IPS DF 19.7 (cell line): ENCODE measurements at places on chromosomes 2 and 18.

DNA sequence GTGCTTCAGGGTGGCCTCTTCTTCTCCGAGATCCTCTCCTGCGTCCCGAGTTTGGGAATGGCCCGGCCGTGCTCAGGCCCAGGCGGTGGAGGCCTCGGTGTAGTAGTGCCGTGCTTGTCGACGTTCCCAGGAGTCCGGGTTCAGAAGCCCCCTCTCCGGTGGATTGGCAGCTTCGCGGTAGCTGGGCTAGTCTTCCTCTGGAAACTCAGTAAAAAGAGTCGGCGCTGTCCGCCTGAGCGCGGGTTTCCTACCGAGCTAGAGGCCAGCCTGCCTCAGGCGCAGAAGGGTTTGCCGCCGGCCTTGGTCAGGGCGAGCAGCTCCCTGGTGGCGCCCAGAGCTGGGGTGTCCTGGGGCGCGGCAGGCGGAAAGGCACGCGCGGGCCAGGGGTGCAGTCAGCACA lies 3.2 kb downstream of the RALBP1 start:
- DNase-seq, result no peak

GRCh38 chr2:209070262-209070661 lies 353.6 kb upstream of the MAP2 start:
- DNase-seq, result no peak

GRCh38 chr2:134668821-134669220 lies 50.0 kb downstream of the TMEM163 start:
- no peak for DNase-seq

- peak; percentile 73 for DNase-seq
Observed at GRCh38 chr2:145906354-145906753, 1386.4 kb upstream of the ZEB2 start.

- no peak for DNase-seq
Observed at GRCh38 chr2:53828331-53828730, 31.4 kb downstream of the GPR75 start.

DNA sequence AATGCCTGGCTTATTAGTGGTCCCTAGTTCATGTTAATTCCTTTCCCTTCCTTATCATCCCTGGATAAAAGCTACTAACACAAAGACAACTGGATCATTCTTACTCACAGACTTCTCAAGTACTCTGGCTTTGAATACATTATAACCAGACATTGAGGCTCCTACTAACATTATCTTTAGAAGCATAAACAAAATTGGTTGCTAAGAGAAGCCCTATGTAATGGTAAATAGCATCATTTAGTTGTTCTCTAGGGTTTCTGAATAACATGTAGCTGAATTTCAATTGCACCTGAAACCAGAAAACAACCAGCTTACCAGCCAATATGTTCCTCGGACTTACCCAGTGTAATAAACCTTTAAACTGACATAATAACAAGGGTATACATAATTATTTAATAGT lies 114.1 kb upstream of the NCKAP5 start:
- no peak for DNase-seq

DNA sequence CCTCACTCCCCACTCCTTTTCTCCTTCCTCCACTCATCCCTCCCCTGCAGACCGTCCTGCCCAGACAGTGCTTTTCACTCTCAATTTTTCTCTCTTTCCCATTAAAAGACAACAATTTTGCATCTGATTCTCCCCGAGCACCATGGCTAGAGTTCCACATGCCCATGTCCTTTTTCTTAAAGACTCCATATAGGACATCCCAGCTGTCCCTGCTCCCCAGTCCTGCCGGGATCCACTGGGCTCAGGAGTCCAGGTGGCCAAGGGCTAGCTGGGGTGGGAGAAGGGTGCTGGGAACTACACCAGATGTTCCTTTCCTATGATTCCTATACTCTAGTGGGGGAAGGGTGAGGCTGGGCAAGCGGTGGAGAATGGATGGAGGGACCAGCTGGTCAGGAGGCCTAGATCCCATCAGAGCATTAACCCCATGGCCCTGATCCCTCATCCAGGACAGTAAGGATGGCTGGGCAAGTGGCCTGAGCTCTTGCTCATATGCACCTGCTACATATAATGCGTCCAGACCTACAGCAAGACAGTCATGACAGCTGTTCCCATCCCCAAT lies 52.8 kb upstream of the RMDN2 start:
- no peak for DNase-seq

- DNase-seq, result no peak
Observed at GRCh38 chr18:74456349-74457042, 612 bp downstream of the DIPK1C start.

GRCh38 chr2:100535855-100536254 lies 26.9 kb upstream of the PDCL3 start:
- DNase-seq, result no peak

GRCh38 chr2:7071154-7071553 lies 153.9 kb downstream of the RNF144A start:
- no peak for DNase-seq

DNA sequence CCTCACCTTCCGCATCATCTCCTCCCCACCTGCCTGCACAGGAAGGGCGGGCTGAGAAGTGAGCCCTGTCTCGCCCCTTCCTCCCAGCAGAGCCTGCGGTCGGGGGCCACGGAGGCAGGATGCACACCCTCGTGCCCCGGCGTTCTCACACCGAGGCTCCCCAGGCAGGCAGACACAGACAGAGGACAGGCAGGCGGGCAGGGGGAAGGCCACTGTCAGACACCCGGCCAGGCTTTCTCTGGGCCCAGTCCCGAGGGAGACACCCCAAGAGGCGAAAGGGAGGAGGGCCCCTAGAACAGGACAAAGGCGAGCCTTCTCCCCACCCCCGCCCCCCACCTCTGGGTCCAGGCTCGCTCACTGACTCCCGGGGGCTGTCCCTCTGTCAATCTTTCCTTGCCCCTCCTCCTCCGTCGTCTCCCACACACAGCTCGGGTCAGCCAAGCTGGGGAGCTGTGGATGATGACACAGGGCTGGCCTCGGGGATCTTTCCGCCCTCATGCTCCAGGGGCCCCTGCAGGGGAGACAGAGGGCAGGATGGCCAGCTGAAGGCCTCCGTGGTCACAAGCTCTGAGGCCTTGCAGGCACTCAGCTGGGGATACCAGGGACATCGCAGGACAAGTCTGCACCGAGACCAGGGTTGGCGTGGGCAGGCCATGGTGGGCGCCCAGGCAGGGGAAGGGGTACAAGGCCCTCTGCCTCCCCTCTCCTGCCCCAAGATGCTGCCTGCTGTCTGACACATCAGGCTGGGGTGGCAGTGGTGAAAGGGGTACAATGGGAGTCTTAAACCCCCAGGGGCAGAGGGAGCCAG lies 24.9 kb downstream of the BIN1 start:
- no peak for DNase-seq

DNA sequence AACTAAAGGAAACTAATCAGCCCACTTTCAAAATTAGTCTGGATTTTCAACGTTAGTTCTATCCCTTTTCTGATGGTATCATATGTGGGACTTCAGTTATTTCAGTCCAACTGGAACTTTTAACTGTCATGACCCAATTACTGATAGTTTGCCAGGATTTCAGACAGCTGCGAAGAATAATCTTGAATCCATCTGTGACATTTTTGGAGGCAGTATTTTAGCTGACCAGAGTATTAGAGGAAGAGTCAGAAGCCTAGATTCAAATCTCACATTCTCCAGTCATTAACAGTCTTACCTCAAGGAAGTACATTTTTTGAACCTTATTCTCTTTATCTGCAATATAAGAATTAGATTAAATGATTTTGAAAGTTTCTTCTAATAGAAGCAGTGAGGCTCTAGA lies 81.3 kb downstream of the PTRHD1 start:
- DNase-seq, result no peak

DNA sequence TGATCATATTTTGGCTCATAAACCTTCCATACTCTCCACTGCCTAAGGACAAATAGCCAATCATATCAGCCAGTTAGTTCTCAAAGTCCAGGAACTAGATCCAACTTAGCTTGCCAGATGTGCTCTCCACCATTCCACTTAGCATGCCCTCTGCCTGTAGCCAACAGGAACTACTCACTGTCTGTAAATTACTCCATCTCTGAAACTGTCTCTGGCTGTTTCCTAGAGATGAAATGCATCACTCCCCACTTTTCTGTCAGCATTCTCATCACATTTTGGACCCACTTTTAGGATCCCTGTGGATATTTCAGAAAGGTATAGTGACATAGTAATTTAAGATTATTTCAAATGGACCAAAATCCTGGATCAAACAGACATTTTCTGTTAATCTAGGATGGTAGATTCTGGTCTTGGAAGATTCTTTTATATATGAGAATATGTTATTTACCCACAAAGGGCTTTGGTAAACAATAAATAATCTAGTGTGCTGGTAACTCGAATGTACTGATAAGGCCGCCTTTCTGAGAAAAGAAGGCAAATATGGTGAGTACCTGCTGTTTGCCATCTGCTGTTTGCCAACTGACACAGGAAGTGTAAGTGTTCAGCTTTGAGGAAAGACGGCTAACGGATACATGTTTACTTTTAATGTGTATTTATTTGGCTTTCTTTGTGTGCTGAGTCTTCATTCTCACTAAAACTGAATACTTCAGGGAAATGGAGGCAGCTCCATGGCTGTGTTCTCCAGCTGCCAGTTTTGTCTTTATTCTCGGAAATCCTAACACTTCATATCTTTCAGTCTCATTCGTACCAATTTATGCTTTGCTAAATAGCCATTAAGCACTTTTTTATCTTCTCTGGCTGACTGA lies 79.5 kb downstream of the EVA1A start:
- no peak for DNase-seq

- DNase-seq, result no peak
Observed at GRCh38 chr2:199485732-199486335, 28.1 kb upstream of the SATB2 start.

GRCh38 chr2:85861180-85861579 lies 27.6 kb downstream of the ST3GAL5 start:
- DNase-seq, result no peak

DNA sequence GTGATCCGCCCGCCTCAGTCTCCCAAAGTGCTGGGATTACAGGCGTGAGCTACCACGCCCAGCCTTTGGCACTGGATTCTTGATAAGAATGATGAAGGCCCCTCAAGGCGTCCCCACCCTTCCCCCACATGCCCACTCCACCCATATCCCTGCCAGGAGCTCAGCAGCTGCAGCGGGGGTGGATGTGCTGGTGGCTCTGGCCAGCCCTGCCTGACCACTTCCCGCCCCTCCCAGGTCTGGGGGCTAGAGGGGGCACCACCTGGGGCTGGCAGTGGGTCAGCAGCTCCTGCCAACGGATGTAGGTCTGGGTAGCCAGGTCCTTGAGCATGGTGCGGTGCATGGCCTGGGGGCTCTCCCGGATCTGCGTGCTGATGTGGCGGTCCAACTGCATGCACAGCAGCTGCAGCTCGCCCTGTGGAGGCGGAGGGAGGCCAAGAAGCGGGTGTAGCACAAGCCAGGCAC lies 7.8 kb upstream of the SEMA4C start:
- no peak for DNase-seq

DNA sequence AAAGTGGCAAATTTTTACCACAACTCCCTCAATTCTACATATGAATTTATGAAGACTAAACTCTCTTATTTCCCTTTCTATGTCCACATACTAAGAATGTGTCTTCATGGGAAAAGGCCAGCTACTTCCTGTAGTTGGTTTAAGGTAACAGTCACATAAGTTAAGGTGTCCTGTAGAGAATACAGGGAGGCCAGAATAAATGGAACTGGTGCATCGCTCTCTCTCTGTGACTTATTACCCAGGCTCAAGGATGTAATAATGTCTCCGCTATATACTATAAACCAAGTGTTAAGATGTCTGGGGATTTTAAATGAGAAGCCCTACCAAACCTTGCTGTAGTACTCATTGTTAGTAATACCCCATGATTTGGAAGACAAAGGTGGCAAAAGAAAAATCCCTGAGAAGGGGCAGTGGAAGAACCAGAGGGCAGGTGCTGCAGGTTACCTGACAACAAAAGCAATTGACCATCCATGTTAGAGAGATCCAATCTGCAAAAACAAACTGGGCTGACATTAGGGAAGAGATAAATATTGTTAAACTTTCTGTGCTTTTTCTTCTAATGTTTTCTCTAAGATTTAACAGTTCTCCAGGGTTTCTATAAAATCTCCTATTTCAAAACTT lies 372.8 kb downstream of the TMX3 start:
- peak; percentile 3 for DNase-seq

DNA sequence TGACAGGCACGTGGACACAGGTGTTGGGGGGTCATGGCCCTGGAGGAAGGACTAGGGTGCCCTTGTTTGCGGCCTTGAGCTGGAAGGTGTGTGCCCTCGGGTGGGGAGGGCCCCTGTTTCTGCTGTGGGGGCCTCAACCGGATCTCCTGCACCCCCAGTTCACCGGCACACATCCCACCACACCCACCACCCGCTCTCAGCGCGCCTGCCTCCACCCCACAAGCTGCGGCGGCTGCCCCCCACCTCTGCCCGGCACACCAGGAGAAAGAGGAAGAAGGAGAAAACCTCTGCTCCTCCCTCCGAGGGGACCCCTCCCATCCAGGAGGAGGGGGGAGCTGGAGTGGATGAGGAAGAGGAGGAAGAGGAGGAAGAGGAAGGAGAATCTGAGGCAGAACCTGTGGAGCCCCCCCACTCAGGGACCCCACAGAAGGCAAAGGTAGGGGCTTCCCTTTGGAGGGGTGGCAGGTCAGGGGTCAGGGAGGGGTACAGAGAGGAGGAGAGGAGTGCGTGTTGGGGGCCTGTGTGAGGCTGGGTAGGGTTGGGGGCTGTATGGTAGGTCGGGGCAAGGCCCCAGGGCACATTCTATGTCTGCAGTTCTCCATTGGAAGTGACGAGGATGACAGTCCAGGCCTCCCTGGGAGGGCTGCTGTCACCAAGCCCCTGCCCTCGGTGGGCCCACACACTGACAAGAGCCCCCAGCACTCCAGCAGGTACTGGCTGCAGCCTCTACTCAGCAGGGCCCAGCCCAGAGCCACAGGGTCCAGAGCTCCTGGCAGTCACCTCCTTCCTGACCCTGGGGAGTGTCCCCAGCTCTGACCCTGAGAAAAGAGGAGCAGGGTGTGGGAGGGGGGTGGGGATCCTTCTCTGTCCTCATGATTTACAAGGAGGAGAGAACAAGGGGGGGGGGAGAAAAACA lies 1.8 kb downstream of the SLC4A3 start:
- DNase-seq, result no peak

GRCh38 chr2:84427235-84428138 lies 31.6 kb downstream of the SUCLG1 start:
- DNase-seq, result no peak

GRCh38 chr18:11658989-11659388 lies 30.1 kb upstream of the GNAL start:
- no peak for DNase-seq

- no peak for DNase-seq
Observed at GRCh38 chr2:127437056-127437455, 18.8 kb downstream of the PROC start.

- DNase-seq, result no peak
Observed at GRCh38 chr2:218963601-218964000, 4.1 kb downstream of the CDK5R2 start.

- no peak for DNase-seq
Observed at GRCh38 chr18:21074336-21075323, 37.0 kb downstream of the ROCK1 start.

DNA sequence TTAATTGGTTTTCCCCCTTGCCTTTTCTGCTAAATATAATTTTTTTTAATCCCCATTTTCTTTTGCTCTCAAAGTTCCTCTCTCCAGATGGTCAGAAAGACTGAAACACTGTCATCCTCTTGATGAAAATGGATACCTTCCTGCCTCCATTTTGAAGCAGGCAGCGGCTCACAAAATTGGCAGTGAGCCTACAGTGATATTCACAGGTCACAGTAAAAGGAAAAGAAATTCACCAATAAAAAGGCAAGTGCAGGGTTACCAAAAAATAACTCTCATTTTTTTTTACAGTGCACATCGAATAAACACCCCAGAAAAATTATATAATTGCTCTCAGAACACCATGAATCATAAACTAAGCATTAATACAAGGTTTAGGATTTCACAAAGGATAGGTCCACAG lies 307.5 kb downstream of the TCF4 start:
- no peak for DNase-seq

- no peak for DNase-seq
Observed at GRCh38 chr2:28676152-28676835, 75.3 kb upstream of the PPP1CB start.
